Stimulated activated CD8-positive, alpha-beta memory T cell treated with anti-CD3 and anti-CD28 coated beads, Interleukin-4, amount 100 ng/mL, for 1 hour (primary cell): ENCODE measurements at places on chromosomes 7 and 10.

DNA sequence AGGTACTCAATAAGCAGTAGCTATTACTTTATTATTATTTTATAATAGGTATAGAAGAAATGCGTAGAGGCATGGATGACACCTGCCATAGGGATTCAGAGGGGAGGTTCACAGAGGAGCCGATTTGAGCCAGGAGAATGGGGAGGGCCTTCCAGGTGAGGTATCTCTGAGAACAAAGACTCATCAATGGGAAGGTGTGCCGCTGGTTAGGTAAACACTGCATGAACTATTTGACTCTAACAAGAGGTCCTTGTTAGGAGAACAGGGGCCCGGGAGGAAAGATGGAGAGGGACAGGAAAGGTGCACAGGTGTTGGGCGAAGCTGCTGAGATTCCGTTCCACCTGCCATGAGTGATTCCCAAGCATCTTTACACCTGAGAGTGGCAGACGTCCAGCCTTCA lies 41.8 kb upstream of the TMEM273 start:
- DNase-seq: no peak

DNA sequence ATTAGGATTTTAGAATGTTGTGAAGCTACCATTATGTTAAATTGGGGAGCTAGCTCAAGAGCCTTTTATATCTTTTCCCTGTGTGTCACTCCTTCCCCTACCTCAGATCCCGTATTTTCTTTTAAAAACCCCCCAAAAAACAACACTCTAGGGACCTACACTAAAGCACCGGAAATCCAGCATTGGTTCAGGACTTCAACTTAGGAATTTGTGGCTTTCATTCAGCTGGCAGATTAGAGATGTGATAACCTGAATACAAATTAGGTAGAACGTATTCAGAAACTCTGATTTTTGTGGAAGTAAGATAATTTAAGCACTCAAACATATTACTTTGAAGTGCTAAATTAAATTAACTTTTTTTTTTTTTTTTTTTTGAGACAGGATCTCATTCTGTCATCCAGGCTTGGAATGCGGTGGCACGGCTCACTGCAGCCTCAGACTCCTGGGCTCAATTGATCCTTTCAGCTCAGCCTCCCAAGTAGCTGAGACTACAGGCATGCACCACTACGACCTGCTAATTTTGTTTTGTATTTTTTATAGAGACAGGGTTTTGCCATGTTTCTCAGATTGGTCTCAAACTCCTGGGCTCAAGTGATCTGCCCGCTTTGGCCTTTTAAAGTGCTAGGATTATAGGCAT lies 6.8 kb downstream of the TBC1D12 start:
- DNase-seq: no peak

DNA sequence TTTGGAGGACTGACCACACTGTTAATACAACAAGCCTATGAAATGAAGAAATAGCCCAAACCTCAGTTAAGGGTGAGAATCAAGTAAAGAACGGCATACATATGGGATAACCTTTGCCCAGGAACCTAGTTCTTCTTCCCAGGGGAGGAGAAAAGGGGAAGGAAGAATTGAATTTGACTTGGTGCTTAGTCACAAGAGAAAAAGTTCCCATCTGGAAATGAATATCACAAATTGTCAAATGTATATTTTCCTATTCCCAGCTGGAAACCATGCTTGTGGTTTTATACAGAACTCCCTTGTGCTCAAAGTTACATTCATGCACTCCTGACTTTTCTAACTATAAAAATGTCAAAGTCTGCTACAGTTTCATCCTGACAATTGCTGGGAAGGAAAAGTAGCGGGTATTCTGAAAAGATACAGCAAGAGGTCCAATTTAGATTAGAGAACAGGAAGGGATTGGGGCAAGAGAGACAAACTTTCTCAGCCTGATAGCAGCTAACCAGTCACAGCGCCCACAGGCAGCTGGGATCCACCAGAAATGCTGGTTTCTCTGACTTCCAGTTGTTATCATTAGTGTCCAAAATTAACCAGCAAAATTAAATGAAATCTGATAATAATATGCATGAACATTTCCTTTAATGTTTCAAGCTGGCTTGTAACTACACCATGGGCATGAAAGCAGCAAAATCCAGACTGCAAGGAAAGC lies 18.6 kb upstream of the GSAP start:
- no peak for DNase-seq

DNA sequence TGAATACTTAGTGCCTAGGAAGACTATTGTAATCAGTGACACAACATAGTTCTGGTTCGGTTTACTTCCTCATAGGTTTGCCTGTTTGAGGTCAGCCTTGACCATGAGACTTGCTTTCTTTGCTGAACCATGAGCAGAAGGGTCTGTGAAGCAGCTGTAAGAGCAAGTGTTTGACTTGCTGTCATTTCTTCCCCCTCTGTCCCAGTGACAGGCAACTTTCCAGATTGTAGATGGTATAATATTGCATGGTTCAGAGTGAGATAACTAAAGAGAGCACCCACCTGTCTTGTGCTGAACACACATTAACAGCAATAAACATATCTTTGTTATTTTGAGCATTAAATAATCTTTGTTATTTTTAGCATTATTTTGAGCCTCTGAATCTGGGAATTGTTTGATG lies 9.3 kb upstream of the RTKN2 start:
- DNase-seq: no peak

DNA sequence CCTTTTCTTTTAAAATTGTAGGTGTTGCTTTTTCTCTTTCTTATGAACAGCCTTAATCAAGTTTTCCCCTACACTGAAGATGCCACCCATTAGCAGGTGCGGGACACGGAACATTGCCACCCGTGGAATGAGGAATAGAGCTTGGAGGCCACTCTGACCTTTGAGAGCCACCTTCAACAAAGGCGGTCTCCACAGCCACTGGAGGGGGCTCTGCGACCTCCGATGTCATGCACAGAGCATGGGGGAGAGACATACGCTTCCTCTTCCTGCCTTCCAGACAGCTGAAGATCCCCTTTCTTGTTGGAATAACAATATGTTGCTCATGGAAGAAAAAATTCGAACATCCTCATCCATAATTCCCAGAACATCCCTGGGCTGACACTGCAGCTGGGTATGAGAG lies 39.1 kb downstream of the ADARB2 start:
- DNase-seq: no peak

DNA sequence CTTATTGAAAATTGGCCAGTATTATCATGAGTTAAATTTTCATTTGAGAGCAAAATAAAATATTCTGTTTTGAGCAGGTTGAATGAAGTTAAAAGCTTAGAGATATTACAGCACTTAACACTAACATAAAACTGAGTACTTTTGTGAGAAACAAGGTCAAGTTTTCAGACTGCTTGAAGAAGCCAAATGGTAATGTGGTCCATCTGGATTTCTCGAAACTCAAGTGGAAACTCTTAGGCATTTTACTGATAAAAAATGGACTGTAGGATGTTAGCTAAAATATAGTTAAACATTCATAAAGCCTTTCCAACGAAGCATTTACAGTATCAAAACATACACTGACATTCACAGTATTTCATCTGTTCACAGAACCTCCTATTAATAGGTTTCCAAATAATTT lies 528.1 kb upstream of the SEMA3D start:
- no peak for DNase-seq

DNA sequence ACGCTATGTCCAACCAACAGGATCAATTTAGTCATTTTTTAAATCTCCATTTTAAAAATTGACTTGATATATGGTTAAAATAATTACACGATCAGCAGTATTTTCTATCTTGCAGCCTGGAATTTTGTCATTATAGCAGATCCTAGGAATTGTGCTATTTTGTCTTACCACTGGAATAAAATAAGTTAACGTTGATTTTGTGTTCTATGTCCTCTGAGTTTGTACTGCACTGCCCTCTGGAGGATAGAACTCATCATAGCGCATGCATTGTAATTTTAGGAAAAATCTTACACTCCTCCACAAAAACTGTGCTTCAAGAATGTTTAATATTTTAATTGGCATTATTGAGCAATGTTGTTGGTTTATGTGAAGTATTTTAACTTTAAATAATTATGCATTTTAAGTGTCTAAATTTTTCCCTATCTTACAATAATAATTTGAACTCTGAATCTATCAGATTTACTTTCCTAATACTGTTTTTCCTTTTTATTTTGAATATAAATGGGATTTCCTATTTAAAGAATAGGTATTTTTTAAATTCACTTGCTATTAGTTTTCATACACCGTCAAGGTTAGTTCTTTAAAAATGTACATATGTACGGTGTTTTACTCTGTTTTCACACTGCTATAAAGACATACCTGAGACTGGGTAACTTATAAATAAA lies 220.1 kb downstream of the PPP1R3A start:
- DNase-seq: no peak

GRCh38 chr7:130655286-130655685 lies 13.3 kb downstream of the COPG2 start:
- DNase-seq: no peak

GRCh38 chr10:18793951-18794350 lies 134.7 kb downstream of the ARL5B start:
- DNase-seq: no peak
